ENCODE measurements at places on chromosomes 1 and 21. TPM values are rescaled to one million over a fixed set of nuclear protein-coding genes. Genes with fewer than 3 reads are reported as not detected.

DNA sequence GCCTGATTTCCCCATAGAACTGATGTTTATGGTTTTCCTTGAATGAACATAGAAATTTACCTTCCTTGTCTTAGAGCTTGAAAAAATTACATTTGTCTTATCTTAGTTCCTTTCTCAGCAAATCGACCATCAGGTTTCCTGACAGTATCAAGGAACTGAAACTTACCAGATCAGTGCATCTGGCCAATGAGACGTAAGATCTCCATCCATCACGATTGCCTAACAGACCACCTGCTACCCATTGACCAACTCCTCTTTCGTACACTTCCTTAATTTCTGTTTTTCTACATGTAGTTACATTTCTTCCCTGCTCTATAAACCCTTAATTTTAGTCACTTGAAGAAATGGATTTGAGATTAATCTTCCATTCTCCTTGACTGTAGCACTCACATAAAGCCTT, 57.4 kb upstream of the TMPRSS15 start:
- DNase-seq, result no peak

GRCh38 chr1:205074084-205074483, 10.2 kb downstream of the TMEM81 start:
- DNase-seq, result no peak

DMRTA2 gene
- total RNA-seq, result not detected

- no peak for DNase-seq
These were observed 13.6 kb upstream of the RGL1 start for GRCh38 chr1:183791319-183791718.

- no peak for DNase-seq
These were observed 8.9 kb upstream of the VWA5B1 start for GRCh38 chr1:20281801-20282200.

DNA sequence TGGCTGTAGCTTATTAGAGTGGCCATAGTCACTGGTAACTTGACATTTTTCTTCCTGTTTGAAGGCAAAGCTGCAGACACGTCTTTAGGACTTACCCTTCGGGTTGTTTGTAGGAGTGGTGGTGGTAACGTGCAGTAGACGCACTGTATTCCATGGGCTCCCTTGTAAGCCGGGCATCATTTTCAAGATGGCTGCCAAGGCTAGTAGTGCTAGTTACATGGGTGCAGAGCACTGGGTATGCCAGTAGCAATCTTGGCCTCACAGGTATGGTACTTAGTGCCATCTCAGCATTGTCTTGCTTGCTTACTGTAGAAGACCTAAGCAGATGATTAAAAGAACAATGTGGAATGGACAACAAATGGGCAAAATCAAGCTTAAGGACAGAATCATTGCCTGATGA, 1.9 kb downstream of the YBX1 start:
- DNase-seq, result no peak

DNA sequence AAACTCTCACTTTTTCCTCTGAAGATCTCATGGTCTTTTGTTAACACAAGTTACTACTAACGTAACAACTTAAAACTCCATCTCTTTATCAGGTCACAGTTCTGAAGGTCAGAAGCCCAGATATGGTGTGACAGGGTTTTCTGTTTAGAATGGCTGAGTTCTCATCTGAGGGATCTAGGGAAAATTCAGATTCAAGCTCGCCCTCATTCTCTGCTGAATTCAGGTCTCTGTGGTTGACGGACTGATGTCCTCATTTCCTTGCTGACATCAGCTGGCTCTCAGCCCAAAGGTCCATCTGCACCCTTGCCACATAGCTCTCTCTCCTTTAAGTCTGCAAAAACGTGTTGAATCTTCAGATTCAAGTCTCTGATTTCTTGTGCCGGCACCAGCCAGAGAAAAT, 6.1 kb upstream of the NTPCR start:
- DNase-seq, result no peak

DNA sequence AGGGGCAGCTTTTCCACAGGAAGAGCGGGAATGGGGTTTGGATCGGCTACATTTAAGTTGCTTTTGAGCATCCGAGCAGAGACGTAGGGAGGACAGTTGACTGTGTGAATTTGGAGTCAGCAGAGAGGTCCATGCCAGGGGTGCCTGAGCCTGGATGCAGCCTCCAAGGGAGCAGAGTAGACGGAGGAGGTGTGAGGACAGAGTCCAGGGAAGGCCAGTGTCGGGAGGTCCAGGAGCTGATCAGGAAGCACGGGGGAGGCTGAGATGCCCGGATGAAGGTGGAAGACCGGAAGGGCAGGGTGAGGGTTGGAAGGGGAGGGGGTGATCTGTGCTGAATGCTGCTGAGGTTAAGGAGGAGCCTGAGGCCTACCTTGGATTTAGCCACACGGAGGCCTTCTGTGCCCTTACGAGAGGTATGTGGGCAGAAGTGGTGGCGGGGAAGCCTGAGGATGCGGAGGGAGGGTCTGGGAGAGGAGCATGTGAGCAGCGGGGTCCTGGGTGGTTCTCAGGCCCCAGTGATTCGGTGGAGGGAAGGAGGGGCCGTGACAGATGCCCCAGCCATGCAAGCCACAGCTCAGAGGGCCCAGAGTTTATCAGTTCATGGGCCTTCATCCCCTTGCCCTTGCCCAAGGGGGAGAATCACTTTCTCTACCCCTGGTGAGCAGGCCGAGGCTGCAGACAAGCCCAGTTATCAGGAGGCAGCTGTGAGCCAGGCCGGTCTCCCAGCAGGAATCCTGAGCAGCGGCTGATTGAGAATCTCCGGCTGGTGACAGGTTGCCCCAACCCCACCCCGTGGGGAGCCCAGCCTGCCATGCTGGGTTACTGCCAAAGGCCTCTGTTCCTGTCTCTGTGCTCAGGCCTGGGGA, 54.0 kb upstream of the ACTL8 start:
- DNase-seq, result no peak

- DNase-seq, result no peak
These were observed 167.1 kb upstream of the BEND5 start for GRCh38 chr1:48943826-48944225.

DNA sequence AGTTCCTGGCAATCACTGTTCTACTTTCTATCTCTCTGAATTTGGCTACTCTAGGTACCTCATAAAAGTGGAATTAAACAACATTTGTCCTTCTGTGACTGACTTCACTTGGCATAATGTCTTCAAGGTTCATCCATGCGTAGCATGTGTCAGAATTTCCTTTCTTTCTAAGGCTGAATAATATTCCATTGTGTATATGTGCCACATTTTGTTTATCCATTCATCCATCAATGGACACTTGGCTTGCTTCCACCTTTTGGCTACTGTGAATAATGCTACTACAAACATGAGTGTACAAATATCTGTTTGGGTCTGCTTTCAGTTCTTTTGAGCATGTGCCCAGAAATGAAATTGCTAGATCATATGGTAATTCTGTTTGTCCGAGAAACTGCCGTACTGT, 14.7 kb downstream of the CACHD1 start:
- no peak for DNase-seq

- DNase-seq, result no peak
These were observed 87.9 kb downstream of the CLEC20A start for GRCh38 chr1:178408871-178409270.

GRCh38 chr1:248316796-248317195, 7.6 kb downstream of the OR2M7 start:
- DNase-seq, result no peak

TDRD5 gene
- not detected for total RNA-seq

KIF26B gene
- total RNA-seq, result not detected

GRCh38 chr1:229999004-229999670, 67.9 kb upstream of the GALNT2 start:
- no peak for DNase-seq

CD53 gene
- 18.7 TPM for total RNA-seq

DNA sequence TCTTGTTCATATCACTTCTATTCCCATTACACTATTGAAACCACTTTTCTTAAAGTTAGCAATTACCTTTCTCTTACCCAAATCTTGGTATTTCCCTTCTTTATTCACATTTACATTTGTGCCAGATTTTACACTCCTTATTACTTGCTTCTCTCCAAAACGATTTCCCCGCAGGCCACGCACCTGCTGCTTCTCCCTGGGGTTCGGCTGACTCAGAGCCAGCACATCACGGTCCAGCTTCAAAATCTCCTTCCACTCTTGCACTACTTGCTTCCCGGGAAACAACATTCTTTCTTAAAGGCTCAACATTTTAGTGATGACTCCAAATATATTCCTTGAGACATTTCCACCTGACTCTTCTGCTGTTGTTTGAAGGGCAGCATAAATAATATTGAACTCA, 20.7 kb downstream of the LHX9 start:
- no peak for DNase-seq

DNA sequence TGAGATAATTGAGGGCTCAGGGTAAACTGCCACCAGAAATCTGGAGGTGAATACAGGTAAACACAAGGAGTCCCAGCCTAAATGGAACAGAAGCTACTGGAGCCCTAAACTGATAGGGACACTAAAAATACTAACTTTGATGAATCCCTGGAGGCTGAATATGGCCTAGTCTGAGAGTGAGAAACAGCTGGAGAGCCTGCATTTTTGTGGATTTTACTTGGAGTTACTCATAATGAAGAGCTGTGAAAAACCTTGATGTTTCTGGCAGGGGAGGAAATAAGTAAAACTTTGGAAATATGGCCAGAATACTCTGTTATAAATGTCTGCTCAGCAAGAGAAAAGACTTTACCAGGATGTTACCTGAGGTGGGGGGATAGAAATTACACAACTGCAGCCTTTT, 164.4 kb downstream of the LIPI start:
- no peak for DNase-seq

DNA sequence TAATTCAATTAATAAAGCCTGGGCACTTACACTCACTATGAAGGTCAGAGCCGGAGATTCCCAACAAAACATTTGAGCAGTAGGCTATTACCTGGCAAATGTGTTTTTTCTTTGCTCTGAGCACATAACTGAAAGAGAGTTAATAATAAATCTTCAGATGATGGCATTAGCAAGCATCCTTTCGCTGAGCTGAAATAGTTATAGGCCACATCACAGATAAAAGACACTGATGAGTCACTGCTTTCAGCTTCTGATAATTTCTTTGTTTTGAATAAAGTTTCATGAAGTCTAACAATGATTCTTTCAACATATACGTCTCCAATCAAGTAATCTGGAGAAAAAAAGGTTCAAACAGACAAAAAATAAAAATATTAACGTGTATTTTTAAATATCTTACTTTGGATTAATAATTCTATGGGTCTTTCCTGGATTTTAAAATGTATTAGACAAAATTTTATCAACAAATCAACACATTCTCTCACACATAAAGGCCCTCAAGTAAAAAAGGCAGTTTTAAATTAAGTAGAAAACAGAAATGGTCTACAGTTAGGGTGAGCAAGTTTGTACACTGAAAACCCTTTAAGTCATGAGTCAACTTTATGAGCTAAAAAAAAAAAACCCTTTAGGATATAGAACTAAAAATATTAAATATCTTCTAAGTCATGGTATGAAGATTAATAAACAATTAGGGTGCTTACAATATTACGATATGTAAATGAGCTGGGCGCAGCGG, 33.1 kb downstream of the LTN1 start:
- no peak for DNase-seq

ADORA3 gene
- total RNA-seq, result 3.6 TPM

GRCh38 chr1:168801032-168801745, 72.2 kb upstream of the DPT start:
- DNase-seq, result no peak

OLIG2 gene
- not detected for total RNA-seq
